Sigmoid colon (tissue), 7 donors: ENCODE measurements at places on chromosomes 16 and 17. TPM values are rescaled to one million over a fixed set of nuclear protein-coding genes. Genes with fewer than 3 reads are reported as not detected.

TNFSF13 gene
- total RNA-seq: 41.0 TPM

GRCh38 chr17:59757470-59757869, 50.0 kb downstream of the VMP1 start:
- DNase-seq: no peak

MILR1 gene
- total RNA-seq: 3.8 TPM

- DNase-seq: no peak
These were observed 3.4 kb downstream of the NPTX1 start for GRCh38 chr17:80472996-80473395.

DNA sequence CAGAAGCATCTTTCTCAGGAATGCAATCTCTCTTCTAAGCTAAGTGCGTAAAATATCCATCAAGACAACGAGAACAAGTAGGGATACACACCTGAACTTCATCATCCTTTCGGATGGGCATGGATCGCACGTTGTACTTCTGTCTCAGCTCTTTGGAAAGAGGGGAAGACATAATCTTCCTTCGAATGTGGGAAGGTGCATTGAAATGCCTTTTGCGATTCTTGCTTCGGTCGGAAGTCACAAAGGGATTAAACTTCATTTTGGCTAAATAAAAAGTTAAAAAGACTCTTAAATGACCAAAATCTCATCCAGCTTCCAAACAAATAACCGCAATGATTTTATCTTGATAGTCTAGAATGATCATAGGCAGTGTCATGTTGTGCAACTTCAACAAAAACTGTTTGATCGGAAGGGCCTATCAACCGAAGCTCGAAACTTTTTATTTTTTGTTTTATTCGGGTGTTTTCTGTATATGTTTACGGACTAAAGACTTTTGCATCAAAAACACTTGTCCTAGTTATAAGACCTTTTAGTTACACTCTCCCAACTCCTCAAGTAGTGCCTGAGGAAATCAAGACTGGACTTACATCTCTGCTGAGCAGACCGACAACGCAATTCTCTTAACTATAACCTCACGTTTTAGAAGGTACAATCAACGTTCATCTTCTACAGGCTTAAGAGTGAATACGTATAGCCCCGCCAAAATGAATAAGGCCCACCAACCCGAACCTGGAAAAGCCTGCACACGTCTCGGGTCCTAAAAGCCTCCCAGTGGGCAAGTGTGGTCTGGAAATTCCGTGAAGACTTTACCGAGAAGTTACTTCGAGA, 727 bp downstream of the RPL26 start:
- DNase-seq: no peak

GRCh38 chr17:45991341-45991740, 7.7 kb upstream of the STH start:
- no peak for DNase-seq

DNA sequence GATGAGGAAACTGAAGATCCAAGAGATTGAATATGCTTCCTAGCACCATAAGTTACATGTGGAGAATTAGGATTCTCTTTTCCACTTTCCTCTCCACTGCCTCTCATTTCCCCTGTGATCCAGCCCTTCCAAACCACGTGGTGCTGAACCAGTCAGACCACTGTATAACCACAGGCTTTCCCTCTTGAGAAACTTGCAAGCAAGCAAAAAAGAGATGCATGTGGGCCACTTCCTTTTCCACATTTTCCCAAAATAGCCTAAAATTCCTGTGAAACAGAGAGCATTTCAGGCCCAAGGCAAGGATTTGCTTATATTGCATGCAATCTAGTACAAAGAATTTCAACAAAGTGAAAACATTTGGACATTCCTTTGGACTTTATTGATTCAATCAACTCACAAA, 59.3 kb upstream of the KSR1 start:
- no peak for DNase-seq

- no peak for DNase-seq
These were observed 236.0 kb downstream of the MRTFB start for GRCh38 chr16:14307059-14307526.

- DNase-seq: no peak
These were observed 28.2 kb upstream of the BRD7 start for GRCh38 chr16:50396761-50397535.

DNA sequence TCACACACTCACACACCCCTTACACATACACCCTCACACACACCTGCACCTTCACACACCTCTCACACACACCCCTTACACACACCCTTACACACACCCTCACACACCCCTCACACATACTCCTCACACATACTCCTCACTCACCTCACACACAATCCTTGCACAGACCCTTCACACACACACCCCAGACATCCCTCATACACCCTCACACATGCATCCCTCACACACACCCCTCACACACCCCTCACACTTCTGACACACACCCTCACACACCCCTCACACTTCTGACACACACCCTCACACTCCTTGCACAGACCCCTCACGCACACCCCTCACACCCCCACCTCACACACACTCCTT, 23.9 kb downstream of the C17orf67 start:
- no peak for DNase-seq

DNA sequence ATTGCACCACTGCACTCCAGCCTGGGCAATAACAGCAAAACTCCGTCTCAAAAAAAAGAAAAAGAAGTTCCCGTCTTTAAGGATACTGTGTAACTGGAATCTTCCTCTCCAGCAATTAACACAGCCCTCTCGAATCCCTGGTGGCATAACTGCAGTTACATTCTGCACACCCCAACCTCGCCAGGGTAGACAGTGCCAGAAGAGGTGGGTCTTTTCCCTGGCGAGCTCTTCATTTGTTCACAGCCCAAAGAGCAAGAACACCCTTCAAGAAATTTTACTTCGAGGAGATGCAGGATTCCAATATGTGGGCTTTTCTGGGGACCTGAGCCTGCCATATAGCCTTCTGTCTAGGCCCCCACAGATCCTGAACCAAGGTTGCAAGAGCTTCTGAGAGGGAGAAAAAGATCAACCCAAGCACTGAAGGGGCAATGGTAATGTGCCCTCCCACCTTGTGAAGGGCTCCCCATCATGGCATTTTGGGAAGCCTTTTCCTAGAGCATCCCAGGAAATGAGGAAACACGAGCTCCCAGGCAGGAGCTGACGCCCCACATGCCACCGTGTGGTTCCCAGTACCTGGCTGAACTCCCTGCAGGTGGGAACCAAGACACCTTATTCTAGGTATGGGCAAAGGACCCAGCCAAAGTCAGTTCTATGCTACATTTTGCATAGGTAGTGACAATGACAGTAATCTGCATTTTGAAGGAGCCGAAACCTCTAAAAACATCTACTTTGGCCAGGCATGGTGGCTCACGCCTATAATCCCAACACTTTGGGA, 26.9 kb downstream of the TK2 start:
- DNase-seq: no peak

GRCh38 chr17:6066183-6066948, 3.8 kb upstream of the WSCD1 start:
- no peak for DNase-seq

PPM1E gene
- 0.16 TPM for total RNA-seq

DNA sequence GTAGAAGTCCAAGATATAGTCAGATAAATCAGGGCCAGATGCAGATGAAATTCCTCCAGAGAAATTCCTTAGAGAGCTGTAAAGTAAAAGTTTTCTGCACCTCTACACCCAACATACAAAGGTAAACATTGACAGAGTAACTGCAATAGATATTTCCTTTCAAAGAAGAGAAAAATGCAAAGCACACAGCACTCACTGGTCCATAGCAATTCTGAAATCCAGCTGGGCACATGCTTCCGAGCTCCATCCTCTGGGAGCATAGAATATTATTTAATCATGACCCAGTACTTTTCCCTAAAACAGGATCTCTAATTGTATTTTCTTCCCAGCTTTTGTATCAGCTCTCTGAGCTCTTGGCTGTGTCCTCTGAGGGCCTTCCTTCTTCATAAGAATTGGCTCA, 239.5 kb upstream of the IRX3 start:
- DNase-seq: no peak

GRCh38 chr16:14369734-14370598, 260.1 kb downstream of the PARN start:
- no peak for DNase-seq

DNA sequence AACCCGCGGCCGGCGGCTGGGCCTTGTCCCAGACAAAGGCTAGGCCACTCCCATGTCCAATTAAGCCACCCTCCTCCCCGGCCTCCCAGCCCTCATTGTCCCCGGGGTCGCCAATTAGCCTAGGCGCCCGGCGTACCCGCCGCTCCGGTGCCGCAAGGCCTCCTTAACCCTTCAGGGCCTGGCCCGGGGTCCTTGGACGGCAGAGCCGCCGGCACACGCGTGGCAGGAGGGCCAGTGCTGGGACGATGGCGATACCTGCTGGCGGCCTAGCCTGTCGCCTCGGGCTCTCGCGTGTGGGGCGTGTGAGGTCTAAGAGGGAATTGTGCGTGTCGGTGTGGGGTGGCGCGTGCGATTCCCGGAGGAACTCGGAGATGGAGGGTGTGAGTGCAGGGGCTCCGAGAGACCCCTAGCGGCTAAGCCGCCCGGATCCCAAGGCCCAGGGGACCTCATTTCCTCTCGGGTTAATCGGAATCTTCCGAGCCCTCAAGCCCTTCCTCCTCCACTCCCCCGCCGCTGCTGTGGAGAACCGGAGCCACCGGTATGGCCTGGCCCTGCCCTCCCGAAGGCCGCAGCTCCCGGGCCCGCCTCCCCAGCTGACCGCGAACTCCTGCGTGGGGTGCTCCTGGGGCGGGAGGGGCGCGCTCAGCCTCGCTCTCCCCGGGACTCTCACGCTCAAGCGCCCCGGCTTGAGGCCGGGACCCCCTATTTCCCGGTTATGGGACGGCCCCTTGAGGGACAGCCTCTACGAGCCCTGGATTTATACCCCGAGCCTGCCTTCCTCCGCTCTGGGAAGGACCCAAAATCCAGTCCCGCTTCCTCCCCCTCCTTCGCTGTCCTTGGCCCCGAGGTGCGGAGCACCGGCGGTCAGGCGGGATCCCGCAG, 11.9 kb downstream of the TBX2 start:
- peak; percentile 76 for DNase-seq

- DNase-seq: peak; percentile 94
These were observed 9.3 kb upstream of the WBP2 start for GRCh38 chr17:75864448-75864871.

DNA sequence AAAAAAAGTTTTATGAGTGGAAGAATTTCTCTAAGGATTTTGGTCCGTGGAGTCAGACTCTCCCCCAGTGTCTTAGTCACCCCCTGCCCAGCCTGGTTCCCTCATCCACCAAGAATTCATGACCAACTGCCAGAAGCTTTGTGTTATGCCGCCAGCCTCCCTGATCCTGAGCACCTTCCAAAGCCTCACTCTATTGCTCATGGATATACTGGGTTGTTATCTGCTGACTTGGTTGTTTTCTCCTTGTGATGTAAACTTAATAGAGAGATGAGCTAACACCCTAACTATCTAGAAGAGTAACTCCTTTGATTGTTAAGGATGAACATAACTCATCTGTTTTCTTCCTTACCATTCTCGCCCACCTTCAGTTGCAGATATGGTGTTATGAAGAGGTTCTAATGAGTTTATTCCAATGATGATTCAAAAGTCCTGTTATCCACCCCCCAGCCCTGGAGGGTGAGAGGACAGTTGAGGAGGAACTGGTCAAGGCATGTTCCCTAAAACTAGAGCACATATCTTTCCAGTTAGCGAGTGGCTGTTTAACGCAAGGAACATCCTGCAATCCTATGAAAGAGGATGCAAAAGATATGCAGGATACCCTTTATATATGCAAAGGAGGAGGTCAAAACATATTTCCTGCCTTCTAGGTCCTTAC, 1.5 kb upstream of the PSMD3 start:
- DNase-seq: no peak

DNA sequence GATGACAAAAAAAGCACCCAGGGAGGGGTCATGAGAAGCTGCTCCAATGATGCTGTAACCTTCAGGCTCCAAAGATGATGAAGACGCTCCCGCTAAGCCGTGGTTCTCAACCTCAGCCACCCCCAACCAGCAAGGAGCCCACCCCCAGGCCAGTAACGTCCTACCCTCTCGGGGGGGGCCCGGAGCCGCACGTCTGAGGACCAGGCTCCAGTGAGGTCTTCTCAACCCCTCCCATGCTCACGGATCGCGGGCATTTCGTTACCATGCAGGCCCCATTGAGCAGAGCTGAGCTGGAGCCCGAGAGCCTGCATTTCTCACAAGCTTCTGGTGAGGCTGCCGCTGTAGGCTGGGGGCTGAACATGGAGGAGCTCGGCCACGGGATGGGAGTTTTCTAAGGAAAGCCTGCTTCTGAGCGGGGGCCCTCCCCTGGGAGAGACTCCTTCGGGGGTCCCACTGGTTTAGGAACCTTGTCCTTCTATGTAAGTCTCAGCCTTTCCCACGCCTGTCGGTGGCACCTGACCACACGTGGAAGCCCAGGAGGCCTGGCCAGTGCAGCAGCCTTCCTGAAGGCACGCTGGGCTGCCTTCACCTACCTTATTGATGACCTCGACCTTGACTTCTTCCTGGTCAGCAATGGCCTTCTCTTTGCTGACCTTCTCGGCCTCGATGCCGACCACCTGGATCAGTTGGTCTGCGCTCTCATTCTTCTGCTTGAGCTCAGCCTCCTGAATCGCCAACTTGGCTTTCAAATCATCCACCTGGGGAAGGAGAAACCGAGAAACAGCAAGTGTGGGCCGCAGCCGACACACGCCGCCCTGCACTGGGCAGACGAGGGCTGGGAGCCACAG, 82.7 kb downstream of the PGS1 start:
- no peak for DNase-seq

TOM1L1 gene
- total RNA-seq: 23.8 TPM

GRCh38 chr16:81315271-81316175, 761 bp downstream of the GAN start:
- DNase-seq: peak; percentile 79

GRCh38 chr16:11372829-11373306, 27.6 kb downstream of the RMI2 start:
- DNase-seq: no peak

DNA sequence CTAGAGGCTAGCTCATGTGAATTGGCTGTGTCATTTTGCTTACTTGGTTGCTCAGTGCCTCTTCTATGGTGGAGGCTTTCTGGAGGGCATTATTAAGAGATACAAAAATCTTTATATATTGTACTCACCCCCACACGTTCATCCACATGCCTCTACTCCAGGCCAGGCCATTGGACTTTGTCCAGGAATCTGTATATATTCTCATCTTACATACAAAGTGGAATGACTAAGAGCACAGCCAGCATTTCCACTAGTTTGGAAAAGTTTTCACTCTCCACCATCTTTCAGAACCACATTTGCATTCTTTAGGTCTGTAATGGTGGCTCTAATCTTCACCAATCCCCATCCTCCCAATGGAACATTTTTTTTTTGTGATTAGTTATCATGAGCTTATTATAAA, 4.8 kb upstream of the GLG1 start:
- no peak for DNase-seq

DNA sequence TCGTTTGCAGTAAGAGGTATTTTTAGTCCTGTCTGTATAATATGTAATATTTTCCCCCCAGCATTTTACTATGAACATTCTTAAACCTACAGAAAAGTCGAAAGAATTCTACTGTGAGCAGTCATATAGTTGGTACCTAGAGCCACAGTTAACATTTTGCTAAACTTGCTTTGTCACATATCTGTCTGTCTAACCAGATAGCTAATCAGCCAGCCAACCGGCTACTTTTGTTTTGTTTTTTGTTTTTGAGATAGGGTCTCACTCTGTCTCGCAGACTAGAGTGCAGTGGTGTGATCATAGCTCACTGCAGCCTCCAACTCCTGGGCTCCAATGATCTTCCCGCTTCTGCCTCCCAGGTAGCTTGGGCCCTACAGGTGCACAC, 73.3 kb downstream of the ABCC1 start:
- no peak for DNase-seq

GRCh38 chr16:56848955-56849689, 15.9 kb upstream of the SLC12A3 start:
- no peak for DNase-seq
